ENCODE measurements at places on chromosomes 3 and 15. TPM values are rescaled to one million over a fixed set of nuclear protein-coding genes. Genes with fewer than 3 reads are reported as not detected.

DNA sequence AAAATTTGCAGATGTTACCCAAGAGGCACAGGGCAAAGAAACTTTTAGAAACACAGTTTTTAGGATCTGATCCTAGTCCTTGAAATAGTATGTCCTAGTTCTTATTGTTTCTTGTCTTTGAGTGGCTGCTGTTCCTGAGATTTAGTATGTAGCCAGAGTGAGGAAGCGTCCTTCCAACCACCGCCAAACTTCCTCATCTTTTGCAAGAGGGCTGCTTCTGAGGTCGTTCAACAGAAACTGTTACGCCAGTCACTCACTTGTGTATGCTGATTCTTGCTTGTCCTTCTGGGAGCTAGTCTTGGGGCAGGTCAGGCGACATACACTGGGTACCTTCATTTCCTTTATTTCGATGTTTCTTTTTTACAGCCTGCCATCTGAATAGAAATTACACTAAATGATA, 577.3 kb upstream of the ZNF717 start:
- no peak for DNase-seq
- no peaks in the 10 kb centered on the region for H3K27me3 ChIP-seq
- no peak overlapping the region for H3K4me3 ChIP-seq
- H3K27ac ChIP-seq: no peak overlapping the region
- H3K36me3 ChIP-seq: no peaks in the 10 kb centered on the region
- H3K4me1 ChIP-seq: peaks cover 10% of the 10 kb centered on the region

DNA sequence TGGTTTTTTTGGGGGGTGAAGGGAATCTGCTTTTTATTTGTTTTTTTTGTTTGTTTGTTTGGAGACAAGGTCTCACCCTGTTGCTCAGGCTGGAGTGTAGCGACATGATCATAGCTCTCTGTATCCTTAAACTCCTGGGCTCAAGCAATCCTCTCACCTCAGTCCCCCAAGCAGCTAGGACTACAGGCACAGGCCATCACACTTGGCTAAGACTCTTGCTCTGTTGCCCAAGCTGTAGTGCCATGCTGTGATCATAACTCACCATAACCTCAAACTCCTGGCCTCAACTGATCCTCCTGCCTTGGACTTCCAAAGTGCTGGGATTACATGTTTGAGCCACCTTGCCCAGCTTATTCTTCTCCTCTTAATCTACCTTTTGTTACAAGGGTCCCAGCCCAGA, 31.8 kb downstream of the GPR176 start:
- H3K4me1 ChIP-seq: peaks cover 45% of the 10 kb centered on the region
- no peaks in the 10 kb centered on the region for H3K27me3 ChIP-seq
- H3K36me3 ChIP-seq: no peaks in the 10 kb centered on the region
- H3K27ac ChIP-seq: peak overlapping the region; percentile 5
- DNase-seq: no peak

SCN11A gene
- total RNA-seq: not detected

MYL3 gene
- not detected for total RNA-seq

- H3K27me3 ChIP-seq: no peaks in the 10 kb centered on the region
- no peak overlapping the region for H3K4me3 ChIP-seq
- no peaks in the 10 kb centered on the region for H3K4me1 ChIP-seq
- peak; percentile 36 for DNase-seq
- 0 out of 2 replicates have a peak, but pooled peaks cover 5% of the 10 kb centered on the region for H3K36me3 ChIP-seq
Observed at GRCh38 chr3:37985637-37986320, 4.8 kb upstream of the VILL start.
